ENCODE measurements at places on chromosomes 3 and 15. TPM values are rescaled to one million over a fixed set of nuclear protein-coding genes. Genes with fewer than 3 reads are reported as not detected.

Gene FAM107A
- total RNA-seq = 0.93 TPM

Gene AGBL1
- total RNA-seq = not detected

Gene TRIM71
- total RNA-seq = 14.5 TPM

Gene IFT57
- 28.4 TPM for total RNA-seq

Gene SI
- 78.4 TPM for total RNA-seq

Gene LMOD3
- not detected for total RNA-seq

Gene ELP6
- 34.4 TPM for total RNA-seq

DNA sequence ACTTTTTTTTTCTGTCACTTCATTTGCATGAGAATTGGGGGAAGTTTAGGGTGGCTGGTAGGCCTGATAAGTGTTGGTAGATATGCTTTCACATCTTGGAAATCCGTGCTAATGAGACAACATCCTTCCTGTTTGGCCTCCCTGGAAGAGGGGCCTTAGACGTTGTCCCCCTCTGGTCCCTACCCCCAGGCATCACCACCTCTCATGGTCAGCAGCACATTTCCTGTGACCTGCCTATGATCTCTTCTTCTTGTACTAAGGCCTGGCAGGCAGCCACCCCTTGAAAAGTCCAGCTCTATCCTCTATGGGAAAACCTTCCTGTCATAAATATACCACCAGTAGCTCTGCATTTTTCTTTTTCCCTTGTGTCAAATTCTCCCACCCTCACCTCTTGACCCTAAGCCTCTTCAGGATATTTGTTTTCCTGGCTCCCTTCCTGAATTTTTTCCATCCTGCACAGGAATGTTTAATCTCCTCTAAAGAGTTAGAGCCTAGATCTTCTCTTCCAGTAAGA, 107.8 kb downstream of the SNRK start:
- H3K4me1 ChIP-seq = no peaks in the 10 kb centered on the region
- no peaks in the 10 kb centered on the region for H3K27me3 ChIP-seq
- no peaks in the 10 kb centered on the region for H3K36me3 ChIP-seq

GRCh38 chr15:77118882-77119321, 48.0 kb upstream of the TSPAN3 start:
- no peaks in the 10 kb centered on the region for H3K36me3 ChIP-seq
- H3K4me3 ChIP-seq = no peak overlapping the region
- peak; percentile 80 for DNase-seq
- no peaks in the 10 kb centered on the region for H3K4me1 ChIP-seq
- H3K27me3 ChIP-seq = no peaks in the 10 kb centered on the region
- no peak overlapping the region for H3K27ac ChIP-seq

GRCh38 chr3:115652738-115653137, 29.4 kb downstream of the GAP43 start:
- H3K4me3 ChIP-seq = no peak overlapping the region
- H3K4me1 ChIP-seq = peaks cover 6% of the 10 kb centered on the region
- H3K27ac ChIP-seq = no peak overlapping the region
- H3K36me3 ChIP-seq = no peaks in the 10 kb centered on the region
- H3K27me3 ChIP-seq = no peaks in the 10 kb centered on the region

GRCh38 chr3:29475305-29475840, 194.5 kb downstream of the RBMS3 start:
- H3K27me3 ChIP-seq = no peaks in the 10 kb centered on the region
- H3K36me3 ChIP-seq = no peaks in the 10 kb centered on the region
- H3K27ac ChIP-seq = no peak overlapping the region
- H3K4me3 ChIP-seq = no peak overlapping the region
- no peaks in the 10 kb centered on the region for H3K4me1 ChIP-seq

- H3K27me3 ChIP-seq = no peaks in the 10 kb centered on the region
- H3K36me3 ChIP-seq = no peaks in the 10 kb centered on the region
- no peak overlapping the region for H3K27ac ChIP-seq
Measured at GRCh38 chr15:58562135-58562534, 130.3 kb downstream of the LIPC start.

DNA sequence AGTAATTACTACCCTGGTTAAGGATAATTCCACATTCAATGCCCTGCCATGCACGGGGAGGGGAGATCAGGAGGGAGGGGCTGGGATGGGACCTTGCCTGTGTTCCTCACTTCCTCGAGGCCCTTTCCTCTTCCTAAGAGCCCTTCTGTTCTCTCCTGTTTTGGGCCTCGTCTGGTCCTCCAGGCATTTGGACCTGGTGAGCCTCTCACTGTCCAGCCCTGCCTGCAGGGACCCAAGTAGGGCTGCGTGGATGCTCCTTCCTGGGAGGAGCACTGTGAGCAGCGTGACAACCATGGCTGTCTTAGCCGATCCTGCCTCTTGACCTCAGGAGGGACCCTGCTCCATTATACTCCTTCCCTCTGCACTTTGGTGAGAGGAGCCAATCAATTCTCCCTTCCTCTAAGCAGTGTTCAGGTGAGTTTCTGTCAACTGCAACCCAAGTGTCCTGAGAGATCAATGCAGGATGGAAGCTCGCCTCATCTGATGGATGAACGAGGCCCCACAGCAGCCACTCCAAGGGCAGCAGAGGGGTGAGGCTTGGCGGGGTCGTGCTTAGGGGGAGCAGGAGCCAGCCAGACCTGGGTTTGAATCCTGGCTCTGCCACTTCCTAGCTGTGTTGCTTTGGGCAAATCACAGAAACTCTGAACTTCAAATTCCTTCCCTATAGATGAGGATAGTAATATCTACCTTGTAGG, 92.5 kb downstream of the IQSEC1 start:
- H3K36me3 ChIP-seq = no peaks in the 10 kb centered on the region
- H3K27ac ChIP-seq = no peak overlapping the region
- no peak overlapping the region for H3K4me3 ChIP-seq
- H3K4me1 ChIP-seq = no peaks in the 10 kb centered on the region

GRCh38 chr3:16302082-16302631, 37.1 kb downstream of the OXNAD1 start:
- peaks cover 9% of the 10 kb centered on the region for H3K4me1 ChIP-seq
- H3K27ac ChIP-seq = no peak overlapping the region
- no peak overlapping the region for H3K4me3 ChIP-seq
- DNase-seq = no peak
- no peaks in the 10 kb centered on the region for H3K27me3 ChIP-seq
- no peaks in the 10 kb centered on the region for H3K36me3 ChIP-seq

GRCh38 chr3:128469556-128469955, 2.9 kb upstream of the DNAJB8 start:
- H3K4me1 ChIP-seq = no peaks in the 10 kb centered on the region
- no peak for DNase-seq
- no peak overlapping the region for H3K27ac ChIP-seq
- H3K27me3 ChIP-seq = peaks cover 50% of the 10 kb centered on the region

GRCh38 chr15:75170711-75171341, 30.9 kb upstream of the C15orf39 start:
- no peak for DNase-seq
- H3K4me1 ChIP-seq = peaks cover 4% of the 10 kb centered on the region
- H3K36me3 ChIP-seq = no peaks in the 10 kb centered on the region
- no peak overlapping the region for H3K27ac ChIP-seq
- no peak overlapping the region for H3K4me3 ChIP-seq

GRCh38 chr3:45127130-45127822, 18.9 kb downstream of the CDCP1 start:
- H3K27ac ChIP-seq = no peak overlapping the region
- no peak overlapping the region for H3K4me3 ChIP-seq
- H3K4me1 ChIP-seq = peaks cover 3% of the 10 kb centered on the region
- H3K36me3 ChIP-seq = no peaks in the 10 kb centered on the region

DNA sequence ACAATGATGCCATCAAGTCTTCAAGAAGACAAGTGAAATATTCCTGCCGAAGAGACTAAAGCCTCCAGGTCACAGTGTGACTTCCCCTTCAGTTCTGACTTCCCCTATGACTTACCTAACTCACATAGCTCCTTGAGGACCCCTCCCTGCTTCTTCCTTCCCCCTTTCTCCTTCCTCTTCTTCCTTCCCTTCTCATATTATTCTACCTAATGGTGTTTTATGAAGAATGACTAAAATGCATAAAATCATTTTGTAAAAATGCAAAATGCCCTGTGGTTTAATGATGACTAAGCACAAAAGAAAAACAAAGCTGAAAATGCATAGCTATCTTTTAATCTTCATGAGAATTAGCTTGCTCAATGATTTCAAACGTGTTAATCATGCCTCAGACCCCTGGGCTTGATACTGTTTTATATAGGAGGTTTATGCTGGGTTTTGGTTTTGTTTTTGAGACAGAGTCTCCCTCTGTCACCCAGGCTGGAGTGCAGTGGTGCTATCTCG, 26.1 kb upstream of the TM4SF4 start:
- no peak overlapping the region for H3K4me3 ChIP-seq
- no peak overlapping the region for H3K27ac ChIP-seq
- peaks cover 6% of the 10 kb centered on the region for H3K4me1 ChIP-seq
- DNase-seq = no peak
- H3K36me3 ChIP-seq = no peaks in the 10 kb centered on the region

DNA sequence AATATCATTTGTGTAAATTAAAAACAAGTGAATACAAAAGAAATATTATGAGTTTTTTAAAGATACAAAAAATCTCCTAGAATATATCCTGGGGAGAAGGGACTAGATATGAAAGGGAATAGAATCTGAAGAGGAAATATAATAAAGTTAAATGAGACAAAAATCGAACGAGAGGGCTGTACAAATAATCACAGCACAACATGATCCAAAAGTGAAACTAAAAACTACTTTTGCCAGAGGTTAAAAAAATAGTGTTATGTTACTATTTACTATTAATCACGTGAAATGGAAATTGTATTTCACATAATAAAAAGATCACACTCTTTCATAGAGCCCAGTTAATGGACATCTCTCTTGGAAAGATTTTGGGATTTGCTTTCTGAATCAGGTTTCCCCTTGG, 28.6 kb downstream of the CGGBP1 start:
- DNase-seq = no peak
- H3K4me3 ChIP-seq = no peak overlapping the region
- H3K4me1 ChIP-seq = no peaks in the 10 kb centered on the region

All from hepatocyte (in vitro differentiated cells).